Activated CD4-positive, CD25-positive, alpha-beta regulatory T cell treated with anti-CD3 and anti-CD28 coated beads, Interleukin-2, amount 50 U/mL, for 72 hours (primary cell): ENCODE measurements at places on chromosomes 16 and 17.

- DNase-seq = no peak
Measured at GRCh38 chr16:68434624-68435210, 13.6 kb downstream of the SMPD3 start.

- DNase-seq = peak; percentile 47
Measured at GRCh38 chr17:40516581-40517285, 15.3 kb upstream of the TNS4 start.

DNA sequence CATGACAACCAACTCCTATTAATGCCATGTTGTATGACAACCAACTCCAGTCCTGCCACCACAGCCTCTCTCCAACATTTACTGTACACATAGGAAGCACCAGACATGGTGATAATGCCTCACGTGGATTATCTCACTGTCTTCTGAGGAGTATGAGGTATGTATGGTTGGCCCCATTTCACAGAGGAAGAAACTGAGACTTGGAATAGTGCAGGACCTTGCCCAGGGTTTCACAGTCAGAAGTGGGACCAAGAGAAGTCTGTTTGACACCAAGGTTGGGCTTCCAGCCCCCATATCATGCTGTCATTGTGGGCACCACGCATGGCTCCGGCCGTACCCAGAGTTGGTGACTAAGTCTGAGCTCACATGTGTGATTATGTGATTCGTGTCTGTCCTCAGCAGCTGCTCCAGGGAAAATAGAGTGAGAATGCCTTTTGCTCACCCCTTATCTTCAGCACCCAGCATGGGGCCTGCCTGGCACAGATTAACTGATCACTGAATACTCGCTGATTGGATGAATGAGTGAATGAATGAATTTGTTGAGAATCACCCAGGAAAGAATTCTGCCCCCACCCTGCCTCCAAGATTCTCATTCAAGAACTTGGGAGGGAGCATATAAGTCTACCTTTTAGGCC lies 204.1 kb upstream of the NLRP1 start:
- DNase-seq = no peak

DNA sequence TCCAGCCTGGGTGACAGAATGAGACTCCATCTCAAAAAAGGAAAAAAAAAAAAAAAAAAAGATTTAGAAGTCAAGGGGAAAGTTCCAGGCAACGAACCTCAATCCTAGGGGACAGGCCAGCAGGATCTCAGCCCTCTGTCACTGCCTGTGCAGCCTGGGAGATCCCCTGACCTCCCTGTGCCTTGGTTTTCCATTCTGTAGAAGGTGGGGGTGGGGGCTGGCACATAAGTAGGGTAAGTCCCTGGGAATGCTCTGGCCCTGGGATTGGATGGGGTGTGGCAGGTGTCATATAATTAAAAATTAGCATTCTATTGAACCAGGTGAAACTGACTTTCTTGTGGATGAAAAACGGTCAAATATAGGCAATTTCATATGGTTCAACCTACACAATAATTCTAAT lies 90.5 kb downstream of the C16orf78 start:
- peak; percentile 14 for DNase-seq

GRCh38 chr16:14242769-14243168 lies 171.7 kb downstream of the MRTFB start:
- no peak for DNase-seq

- no peak for DNase-seq
Measured at GRCh38 chr16:66547101-66547989, 2.6 kb downstream of the TK2 start.

- DNase-seq = no peak
Measured at GRCh38 chr17:40900809-40901356, 15.8 kb upstream of the KRT20 start.

- no peak for DNase-seq
Measured at GRCh38 chr17:1959871-1960544, 65.1 kb downstream of the RTN4RL1 start.

GRCh38 chr16:425740-426114 lies 278 bp downstream of the RAB11FIP3 start:
- no peak for DNase-seq

- DNase-seq = no peak
Measured at GRCh38 chr17:59287452-59287851, 44.0 kb upstream of the YPEL2 start.

DNA sequence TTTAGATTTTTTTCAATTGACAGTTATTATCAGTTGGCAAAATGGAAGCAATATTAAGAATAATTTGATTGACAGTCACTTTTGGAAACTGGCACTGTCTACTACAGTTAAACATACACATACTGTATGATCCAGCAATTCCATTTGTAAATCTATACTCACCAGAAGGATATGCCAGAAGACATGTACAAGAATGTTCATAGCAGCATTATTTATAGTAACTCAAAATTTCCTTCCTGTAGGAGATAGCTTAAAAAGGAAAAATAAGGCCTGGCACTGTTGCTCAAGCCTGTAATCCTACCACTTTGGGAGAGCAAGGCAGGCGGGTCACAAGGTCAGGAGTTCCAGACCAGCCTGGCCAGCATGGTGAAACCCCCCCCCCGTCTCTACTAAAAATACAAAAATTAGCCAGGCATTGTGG lies 89.3 kb downstream of the VMP1 start:
- DNase-seq = no peak

DNA sequence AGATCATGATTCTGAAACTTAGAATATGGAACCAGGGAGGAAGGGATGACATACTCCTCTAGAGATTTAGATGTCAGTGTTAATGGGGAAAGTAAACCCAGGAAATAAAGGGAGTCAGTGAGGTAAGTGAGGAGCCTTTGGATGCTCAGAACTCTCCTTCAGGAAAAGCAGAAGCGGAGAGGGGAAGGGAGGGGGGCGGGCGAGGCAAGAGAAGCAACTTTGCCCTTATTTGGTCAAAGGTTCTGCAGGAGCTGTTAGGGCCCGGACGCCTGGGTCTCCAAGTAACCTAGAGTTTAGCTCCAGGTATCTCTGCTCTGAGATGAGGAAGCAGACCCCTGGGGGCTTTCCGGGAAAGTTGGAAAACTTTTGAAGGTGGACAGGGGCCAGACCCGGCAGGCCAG lies 1.3 kb downstream of the PFN1 start:
- no peak for DNase-seq

DNA sequence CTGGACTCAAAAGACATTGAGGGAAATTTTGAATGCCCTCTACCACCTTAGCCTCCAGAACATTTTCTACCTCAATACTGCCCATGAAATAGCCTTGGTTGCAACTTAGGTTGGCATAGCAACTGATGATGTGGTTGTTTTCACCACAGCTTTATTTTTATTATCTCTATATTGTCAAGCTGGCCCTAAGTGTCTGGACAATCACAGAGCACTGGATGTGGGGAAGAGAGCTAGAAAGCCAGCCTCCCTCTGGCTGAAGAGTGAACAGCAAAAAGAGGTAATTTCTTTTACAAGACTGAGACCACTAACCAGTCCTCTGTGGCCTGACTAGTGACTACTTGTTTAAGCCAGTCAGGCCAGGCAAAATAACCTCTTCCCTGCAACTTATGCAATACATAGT lies 159.6 kb downstream of the HS3ST2 start:
- no peak for DNase-seq

GRCh38 chr16:709566-710499 lies 4.2 kb upstream of the FBXL16 start:
- DNase-seq = no peak

DNA sequence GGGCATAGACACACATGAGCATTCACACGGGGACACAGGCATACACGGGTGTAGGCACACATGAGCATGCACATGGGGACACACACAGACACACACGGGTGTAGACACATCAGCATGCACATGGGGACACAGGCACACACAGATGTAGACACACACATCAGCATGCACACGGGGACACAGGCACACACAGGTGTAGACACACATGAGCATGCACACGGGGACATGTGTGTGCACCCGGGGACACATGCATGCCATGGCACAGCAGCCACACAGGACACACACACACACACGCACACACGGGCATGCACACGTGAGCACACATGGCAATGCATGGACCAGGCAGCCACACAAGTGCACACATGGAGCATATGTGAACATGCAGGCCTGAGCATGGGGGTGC lies 5.2 kb upstream of the DCXR start:
- DNase-seq = no peak

DNA sequence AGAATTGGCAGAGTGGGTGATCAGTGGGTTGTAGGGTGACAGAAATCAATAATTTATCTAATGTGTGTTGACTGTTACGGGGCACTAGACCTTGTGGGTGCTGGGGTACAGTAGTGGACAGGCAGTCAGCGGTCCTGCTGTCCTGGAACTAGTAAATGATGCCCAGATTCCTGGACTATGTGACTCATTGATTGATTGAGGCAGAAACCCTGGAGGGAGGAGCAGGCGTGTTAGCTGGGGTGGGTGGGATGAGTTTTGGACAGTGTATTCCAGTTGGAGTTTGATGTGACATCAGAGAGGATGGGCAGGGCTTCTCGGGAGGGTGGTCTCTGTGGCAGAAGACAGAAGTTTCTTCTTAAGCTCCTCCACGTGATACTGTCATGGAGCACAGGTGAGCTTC lies 24.4 kb downstream of the PRMT7 start:
- DNase-seq = no peak
